AG09319 (cell line): ENCODE measurements at places on chromosomes 11 and 22.

GRCh38 chr22:48692734-48693376 is 1134.8 kb downstream of the BRD1 start:
- no peak for DNase-seq

GRCh38 chr11:66743271-66743968 is 14.4 kb upstream of the SPTBN2 start:
- DNase-seq: no peak

- DNase-seq: peak; percentile 83
Measured at GRCh38 chr11:10490398-10491241, 35.6 kb downstream of the AMPD3 start.

DNA sequence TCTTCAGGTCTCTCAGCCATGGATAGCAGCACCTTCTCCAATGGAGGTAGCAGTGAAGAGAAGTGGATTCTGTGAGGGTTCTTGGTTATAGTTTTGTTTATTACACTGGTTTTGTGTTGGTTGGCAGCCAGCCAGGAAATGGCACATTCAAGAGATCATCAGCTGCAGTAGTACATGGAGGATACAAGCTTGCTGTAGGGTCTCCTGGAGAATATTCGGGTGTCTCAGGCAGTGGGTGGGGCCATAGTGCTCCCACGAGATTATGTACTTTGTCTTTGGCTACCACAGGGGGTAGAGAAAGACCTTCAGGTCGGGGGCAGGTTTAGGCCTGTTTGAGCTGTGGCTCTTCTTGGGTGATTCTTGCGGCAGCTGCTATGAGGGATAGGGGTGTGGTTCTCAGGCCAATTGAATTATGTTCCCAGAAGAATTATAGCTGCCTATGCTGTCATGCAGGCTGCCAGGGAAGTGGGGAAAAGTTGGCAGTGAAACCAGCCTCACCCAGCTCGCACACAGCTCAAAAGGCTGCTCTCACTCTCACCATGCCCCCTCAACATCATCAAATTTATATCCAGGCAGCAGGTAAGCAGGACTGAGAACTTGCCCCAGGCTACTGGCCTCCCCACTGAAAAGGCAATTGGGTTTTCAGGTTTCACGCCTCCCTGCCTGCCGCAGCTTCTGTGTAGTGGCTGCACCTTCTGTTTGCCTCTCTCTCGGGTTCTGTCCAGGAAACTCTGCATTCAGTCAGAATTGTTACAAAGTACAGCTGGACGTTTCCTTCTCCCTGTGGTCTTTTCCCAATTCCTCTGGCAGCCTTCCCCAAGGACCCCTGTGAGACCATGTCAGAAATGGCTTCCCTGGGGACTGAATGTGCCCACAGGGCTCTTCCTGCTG is 435.5 kb downstream of the LUZP2 start:
- no peak for DNase-seq

GRCh38 chr11:23606191-23606590 is 745.9 kb upstream of the CCDC179 start:
- no peak for DNase-seq

GRCh38 chr11:120194166-120194565 is 16.7 kb upstream of the OAF start:
- DNase-seq: no peak

- no peak for DNase-seq
Measured at GRCh38 chr11:103935219-103935618, 101.2 kb upstream of the DDI1 start.

GRCh38 chr11:82732734-82733443 is 775 bp downstream of the FAM181B start:
- no peak for DNase-seq
